NK-92 treated with Interleukin-12 subunit alpha and Interleukin-12 subunit beta, amount 100 ng/mL, for 24 hours (cell line): ENCODE measurements at places on chromosomes 5 and 9.

GRCh38 chr9:77215874-77216273 is 38.5 kb downstream of the VPS13A start:
- DNase-seq: no peak

DNA sequence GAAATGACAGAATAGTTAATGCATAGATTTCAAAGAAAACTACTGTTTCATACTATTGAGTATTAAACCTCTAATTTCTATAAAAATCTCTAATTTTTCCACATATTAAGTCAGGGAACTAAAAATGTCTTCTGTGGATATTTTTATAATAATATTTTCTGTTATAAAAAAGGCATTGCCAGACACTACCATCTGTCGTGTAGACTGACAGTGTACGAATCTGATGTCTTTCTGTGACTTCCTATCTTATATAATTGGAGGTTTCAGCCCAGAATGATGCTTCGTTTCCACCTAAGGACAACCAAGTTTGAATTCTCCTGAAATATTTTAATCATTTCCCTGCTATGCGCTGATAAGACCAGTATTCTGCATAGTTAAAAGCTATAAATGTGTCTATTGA is 456.6 kb upstream of the ARRDC3 start:
- no peak for DNase-seq

- no peak for DNase-seq
These were observed 25.0 kb upstream of the IL17B start for GRCh38 chr5:149403923-149404745.

DNA sequence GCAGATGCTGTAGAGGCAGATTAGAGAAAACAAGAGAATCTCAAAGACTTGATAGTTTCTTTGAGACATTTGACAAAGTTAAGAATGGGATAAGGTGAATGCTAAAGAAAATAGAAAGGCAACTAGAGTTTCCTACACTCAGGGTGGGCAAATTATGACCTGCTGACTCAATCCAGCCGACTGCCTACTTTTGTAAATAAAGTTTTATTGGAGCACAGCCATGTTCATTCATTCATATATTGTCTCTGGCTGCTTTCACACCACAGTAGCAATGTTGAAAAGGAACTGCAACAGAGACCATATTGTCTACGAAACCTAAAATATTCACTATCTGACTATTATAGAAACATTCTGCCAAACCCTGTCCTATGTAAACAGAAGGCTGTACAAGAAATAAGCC is 37.6 kb upstream of the TARS1 start:
- no peak for DNase-seq

GRCh38 chr9:127530206-127530941 is 79.1 kb downstream of the LRSAM1 start:
- DNase-seq: no peak

DNA sequence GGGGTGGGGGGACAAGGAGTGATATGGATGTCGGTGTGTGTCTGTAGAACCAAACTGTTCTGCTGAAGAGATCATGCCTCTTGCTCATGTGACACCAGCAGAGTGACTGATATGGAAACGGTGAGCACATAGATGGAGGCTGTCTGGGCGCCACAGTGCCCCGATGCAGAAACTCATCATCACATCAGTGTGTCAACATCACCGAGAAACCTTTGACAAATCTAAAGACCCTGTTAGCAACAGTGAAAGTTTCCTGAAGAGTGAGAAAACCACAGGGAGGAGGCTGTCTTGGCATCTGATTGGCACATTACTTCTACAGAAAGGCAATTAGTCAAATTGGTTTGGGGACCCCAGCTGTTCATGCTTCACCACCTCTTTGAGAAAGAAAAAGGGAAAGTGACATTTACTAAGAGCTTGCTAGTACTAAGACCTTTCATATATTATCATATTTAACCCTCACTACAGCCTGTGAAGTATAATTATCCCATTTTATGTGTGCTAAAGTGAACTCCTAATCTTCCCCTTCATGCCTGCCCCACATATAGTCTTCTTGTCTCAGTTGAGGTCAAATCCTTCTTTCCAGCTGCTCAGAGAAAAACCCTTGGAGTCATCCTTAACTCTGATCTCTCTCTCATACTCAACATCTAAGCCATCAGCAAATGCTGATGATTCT is 25.6 kb downstream of the CSF2 start:
- peak; percentile 75 for DNase-seq

DNA sequence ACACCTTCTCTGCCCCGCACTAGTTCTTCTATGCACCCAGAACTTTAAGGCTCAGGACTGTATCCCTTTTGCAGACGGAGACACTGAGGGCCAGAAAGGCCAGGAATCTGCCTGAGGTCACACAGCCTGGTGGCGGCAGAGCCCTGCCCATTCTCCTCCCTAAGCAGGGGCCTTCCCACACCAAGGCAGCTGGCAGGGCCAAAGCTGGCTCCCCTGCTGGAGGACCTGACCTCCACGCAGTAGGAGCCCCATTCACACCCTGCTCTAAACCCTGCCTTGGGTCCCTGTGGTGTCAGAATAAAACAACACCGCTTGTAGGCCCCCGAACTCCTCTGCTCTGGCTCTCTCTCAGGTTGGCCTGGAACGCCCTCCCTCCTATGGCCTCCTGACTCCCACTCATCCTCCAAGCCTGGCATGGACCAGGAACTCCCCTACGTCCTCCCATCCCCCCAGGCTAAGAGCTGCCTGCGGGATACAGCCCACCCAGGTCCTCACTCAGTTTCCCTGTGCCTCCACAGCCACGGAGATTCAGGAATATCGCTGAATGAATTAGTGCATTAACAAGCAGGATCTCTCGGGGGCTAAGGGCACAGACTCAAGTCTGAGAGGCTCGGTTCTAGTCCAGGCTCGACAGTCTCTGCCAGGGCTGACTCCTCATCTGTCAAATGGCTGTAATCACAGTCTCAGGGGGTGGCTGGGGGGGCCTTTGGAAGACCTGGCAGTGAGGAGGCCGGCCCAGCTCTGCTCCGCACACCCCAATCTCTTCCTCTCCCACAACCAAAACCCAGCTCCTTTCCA is 2.8 kb downstream of the ST6GALNAC6 start:
- no peak for DNase-seq
